ENCODE measurements at places on chromosomes 11 and 22.
A peak's percentile ranks its signal among the peaks of the same experiment; 100 is the strongest.

- no peak for DNase-seq
Measured at GRCh38 chr11:33089776-33090175, 50.4 kb downstream of the TCP11L1 start.

GRCh38 chr11:127070808-127071207 lies 70.2 kb upstream of the KIRREL3 start:
- no peak for DNase-seq

DNA sequence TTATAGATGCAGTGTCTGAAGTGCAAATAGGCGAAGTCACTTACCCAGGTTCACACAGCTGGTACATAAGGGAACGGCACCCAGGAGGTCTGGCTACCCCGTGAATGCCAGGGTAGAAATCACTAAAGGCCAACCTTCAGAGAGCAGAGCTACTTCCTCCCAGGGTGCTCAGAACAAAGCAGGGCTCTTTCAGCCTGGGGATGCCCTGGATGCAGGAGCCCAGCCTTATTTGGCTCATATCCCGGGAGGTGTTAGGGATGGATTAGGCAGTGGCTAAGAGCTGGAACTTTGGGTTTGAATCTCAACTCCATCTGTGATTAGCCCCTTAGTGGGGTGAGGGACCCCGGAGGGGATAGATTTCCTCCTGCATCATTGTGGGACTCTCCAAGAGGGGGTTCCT lies 33.1 kb upstream of the ASPHD2 start:
- DNase-seq = no peak

DNA sequence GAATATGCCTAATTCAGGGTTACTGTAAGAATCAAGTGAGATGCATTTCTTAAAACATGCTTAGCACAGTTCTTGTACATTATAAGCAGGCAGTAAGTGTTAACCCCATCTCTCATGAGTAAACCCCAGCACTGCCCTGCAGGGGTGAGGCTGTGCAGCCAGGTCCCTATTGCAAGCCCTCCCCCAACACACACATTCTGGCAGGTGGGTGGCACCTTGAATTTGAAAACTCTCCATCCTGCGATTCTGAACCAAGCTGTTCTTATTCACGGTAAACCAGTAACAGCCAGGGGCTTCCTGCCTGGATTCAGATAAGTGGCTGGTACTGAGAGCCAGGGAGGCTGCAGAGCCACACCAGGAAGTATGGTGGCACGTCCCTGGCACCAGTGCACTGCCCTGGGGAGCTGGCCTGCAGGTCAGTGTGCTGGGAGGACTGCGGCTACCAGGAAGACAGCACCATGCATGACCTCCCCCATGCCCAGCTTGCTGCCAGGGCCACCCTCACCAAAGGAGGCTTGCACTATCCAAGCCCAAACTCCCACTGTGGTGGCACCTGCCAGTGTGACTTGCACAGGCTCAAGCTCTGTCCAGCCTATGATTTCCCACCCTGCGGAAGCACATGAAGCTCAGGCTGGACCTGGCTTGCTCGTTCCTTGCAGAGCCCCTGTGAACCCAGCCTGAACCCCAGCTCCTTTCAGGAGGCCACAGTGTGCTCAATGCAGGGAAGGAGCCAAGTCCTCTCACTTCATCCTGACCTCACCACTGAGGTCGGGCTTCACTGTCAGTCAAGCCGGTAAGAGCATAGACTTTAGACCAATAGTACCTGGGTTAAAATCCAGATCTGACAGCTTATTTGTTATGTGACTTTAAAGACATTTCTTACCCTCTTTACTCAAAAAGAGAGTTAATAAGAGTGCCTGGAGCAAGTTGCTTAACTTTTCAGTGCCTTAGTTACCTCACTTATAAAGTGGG lies 88.1 kb downstream of the MICAL2 start:
- DNase-seq = no peak

DNA sequence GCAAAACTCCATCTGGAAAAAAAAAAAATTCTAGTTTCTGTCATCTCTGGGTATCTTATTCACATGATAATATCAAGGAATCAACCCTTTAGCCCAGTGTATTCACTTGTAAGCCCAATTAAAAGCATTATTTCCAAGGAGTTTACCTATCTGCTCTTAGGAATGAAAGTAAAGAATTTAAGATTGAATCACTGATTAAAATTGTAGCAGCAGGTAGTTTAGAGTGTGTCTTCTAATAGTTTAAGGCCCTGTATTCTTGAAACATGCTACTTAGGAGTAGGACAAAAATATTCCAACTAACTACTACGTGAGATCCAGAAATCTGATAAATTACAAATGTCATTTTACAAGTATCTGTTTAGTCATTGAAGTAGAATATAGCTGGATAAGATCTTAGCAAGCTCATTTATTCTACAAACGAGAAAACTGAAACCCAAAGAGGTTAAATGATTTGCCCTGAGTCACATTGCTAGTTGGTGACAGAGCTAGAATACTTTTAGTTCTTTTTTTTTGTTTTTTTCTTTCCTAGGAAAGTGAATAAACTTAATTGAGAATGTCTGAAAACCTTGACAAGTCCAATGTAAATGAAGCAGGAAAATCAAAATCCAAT lies 4.0 kb downstream of the TCP11L1 start:
- no peak for DNase-seq

- DNase-seq = no peak
Measured at GRCh38 chr11:36699271-36699670, 101.2 kb upstream of the RAG2 start.

GRCh38 chr22:49325531-49326395 lies 501.9 kb downstream of the BRD1 start:
- DNase-seq = no peak

DNA sequence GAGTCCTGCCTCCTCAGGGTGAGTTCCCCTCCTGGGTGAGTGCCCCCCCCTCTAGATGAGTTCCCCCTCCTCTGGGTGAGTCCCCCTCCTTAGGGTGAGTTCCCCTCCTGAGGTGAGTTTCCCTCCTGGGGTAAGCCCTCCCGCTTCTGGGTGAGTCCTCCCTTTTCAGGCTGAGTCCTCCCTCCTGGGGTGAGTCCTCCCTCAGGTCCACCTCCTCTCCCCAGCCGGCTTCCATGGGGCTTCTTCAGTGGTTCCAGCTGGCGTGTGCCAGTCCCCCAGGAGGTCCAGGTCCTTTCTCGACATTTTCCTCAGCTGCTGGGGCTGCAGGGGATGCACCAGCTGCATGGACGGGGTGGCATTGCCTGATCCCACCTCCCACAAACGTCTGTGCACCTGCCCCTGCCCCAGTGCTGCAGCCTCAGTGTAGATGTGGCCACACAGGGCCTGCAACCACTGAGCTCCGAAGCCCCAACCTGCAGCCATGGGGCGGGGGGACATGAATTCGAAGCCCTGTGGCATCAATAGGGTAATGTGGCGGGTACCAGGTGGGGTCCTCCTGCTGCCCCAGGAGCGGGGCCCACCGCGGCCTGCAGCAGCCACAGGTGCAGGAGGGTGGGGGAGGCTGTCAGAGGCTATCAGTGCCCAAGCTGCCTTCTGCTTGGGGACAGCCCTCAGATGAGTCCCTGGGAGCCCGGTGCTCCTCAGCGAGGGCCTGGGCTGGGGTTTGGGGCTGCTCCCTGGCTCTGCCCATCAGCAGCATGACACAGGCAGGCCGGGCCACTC lies 101.3 kb upstream of the FGF3 start:
- DNase-seq = no peak

DNA sequence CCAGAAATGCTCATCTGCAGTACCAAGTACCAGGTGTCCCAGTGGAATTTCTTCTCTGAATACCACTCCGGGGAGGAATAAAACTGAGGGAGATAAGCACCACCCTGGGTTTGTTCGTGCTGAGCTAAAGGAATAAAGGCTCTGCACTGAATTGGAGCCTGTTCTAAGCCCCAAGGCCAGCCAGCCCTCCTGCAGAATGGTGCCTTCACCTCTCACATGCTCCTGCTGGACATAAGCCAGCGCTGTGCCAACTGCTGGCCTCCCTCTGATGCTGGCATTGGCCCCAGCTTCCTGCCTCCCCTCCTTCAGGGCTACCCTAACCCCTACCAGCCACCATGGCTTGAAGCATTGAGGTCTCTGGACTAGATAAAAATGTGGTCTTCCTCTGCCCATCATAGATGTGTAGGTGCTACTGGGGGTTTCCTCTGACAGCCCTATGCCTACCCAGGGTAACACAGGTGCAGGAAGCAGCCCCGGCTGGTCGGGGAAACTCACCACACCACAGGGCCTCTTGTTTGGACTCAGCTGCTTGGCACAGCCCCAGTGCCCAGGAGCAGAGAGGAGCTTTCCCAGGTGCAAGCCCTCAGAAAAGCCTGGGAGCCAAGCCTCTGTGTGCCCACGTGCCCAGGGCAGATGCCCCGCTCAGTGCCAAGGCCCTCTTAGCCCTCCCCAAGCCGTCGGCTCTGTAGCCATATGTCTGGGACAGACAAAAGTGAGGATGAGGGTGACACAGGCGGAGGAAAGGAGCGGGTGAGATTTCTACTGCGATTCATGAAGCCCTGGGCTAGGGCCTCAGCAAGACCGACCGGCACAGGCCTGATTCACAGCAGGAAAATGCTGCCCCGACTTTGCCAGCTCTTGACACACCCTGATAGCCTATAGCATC lies 34.1 kb upstream of the JAM3 start:
- DNase-seq = no peak

DNA sequence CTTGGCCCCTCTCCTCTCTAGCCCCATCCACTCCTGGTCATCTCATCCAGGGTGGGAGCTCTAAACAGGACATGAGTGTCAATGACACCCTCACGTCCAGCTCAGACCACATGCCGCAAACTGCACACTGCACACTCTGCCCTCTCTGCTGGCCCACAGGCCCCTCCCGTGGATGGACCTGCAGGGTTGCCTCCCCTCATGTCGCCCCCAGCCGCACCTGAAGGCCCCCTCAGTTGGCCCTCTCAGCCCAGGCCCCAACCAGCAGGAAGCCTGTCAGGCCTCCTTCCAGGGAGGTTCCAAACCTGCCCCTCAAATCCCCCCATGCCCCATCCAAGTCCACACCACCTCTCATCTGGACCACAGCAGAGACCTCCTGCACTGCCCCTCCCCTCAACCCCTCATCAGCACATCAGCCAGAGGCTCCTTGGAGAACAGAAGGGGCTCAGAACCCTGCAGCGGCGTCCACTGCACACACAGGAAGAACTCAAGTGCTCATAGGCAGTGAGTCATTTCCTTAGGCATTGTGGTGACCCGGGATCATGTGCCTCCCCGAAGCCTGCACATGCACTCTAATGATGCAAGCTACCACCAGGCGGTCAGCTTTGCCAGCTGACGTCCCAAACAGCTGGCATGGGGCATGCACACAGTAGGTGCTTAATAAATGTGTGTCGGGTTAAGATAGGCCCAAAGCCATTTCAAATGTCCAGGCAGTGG lies 12.9 kb upstream of the CDKN1C start:
- peak; percentile 93 for DNase-seq

- no peak for DNase-seq
Measured at GRCh38 chr11:69925366-69926196, 106.4 kb upstream of the FGF3 start.

GRCh38 chr11:9577556-9577955 lies 4.1 kb downstream of the WEE1 start:
- DNase-seq = no peak

DNA sequence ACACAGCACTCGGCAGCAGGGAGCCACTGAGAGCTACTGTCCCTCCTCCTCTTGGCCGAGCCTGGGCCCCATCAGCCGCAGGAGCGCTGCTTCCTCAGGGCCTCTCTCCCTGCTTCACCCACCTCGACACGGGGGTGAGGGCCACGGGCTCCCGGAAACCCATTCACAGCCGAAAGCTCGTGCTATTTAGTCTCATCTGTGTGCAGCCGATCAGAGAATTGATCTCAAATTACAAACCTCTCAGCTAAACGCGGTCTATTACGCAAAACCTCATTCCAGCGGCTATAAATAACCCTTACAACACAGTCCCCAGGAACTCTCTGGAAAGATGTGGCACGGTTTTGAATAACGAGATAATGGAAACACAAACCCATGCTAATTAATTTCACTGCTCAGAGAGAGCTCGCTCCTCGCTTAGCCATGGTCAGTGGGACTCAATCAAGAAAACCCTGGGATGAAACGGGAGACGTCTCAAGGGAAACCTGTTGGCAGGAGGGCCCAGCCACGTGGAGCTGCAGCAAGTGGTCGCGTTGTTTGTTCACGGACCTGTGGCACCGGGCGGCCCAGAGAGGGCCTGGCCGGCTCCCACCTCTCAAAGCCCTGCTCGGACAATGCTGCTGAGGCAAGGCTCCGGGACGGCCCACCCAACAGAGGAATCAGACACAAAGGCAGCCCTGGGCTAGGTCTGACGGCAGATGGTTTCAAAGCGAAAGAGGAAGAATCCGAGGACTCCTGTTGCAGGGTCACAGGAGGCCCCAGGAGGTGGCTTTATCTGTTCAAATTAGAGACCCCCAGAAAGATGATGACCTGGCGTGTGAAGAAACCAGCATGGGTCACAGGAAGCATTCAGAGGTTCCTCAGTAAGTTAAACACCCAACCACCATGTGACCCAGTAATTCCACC lies 210.5 kb downstream of the CTTN start:
- DNase-seq = no peak

DNA sequence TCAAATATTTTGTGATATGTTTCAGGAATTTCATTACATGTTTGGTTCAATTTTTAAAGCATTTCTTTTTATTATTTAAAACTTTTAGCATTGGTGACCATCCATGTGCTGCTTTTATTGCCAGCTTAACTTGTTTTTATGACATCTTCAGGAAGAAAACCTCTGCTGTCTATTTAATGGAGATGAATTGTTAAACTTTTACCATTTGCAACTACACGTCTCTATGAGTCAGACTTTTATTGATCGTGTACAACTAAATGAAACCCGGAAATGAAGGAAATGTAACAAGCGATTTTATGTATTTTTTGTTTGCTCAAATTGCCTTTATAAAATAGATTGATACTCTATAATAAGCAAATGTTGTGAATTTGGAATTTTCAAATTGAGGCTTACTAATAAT lies 113.0 kb downstream of the PTPRJ start:
- no peak for DNase-seq

- DNase-seq = peak; percentile 75
Measured at GRCh38 chr11:33227578-33228261, 29.5 kb upstream of the HIPK3 start.

DNA sequence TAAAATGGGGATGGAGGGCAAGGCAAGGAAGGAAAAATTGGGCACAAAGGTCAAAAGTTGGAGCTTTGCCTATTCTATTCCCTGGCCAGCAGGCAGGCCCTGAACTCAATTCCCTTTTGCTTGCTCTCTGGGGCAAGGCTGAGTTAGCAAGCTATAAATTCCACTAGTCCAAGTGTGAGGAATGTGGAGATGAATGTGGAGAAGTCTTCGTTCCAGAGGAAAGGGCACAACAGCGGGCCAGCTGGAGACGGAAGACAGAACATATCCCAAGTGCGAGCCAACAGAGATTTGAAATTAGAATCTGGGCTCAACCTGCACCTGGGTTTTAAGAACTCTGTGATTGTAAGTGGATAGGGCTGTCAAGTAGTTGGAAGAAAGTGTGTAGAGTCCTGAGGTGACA lies 29.5 kb upstream of the FZD4 start:
- no peak for DNase-seq

GRCh38 chr11:3044004-3044403 lies 13.2 kb downstream of the CARS1 start:
- DNase-seq = no peak

All from inflammatory macrophage treated with lipopolysaccharide for 4 hours (primary cell).